Mesenteric fat pad (tissue), 1 donor: ENCODE measurements at places on chromosomes 12 and 14.

GRCh38 chr12:67853204-67853603 lies 136.0 kb upstream of the IFNG-AS1 start:
- no peak for DNase-seq

GRCh38 chr12:29113101-29113500 lies 36.0 kb upstream of the FAR2 start:
- DNase-seq, result no peak

DNA sequence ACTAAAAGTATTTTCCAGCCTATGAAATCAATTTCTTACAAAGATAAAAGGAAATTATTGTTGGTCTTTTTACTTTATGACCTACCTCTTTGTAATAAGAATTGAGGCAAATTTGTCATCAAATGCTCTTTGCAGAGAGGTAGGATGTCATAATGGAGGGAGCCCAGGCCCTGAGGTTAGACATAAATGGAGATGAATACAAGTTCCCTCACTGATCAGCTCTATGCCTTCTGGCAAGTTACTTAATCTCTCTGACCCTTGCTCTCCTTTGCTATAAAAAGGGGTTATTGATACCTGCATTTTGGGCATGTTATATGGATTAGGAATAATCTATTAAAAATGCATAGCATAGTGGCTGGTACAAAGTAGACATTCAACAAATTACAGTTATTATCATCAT lies 146.9 kb upstream of the KRR1 start:
- DNase-seq, result no peak

DNA sequence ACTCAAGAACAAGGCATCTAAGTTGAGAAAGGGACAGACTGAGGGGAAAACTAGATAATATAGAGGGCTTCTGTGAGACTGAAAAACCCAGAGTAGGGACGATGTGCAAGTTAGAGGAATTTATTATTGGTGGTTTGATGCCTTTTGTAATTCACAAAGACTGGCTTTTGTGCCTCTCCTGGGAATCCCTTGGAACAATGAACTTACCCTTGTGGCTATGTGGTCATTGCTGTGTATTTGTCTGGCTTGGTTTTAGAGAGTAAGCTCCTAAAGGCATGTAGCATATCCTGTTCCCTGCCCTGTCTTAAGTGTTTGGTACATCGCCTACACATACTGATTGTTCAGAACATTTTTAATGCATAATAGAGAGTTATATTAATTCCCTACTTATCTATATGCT lies 26.6 kb downstream of the DCN start:
- DNase-seq, result no peak

DNA sequence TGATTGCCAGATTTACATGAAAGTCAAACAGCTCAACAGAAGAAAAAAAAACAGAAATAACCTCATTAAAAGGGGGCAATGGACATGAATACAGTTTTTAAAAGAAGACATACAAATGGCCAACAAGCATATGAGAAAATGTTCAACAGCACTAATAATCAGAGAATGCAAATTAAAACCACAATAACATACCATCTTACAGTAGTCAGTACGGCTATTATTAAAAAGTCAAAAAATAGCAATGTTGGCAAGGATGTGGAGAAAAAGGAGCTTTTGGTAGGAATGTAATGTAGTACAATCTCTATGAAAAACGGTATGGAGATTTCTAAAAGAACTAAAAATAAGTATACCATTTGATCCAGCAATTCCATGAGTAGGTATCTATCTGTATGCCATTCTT lies 272.1 kb downstream of the CEP128 start:
- DNase-seq, result no peak

GRCh38 chr14:48970943-48971342 lies 615.2 kb downstream of the RPS29 start:
- no peak for DNase-seq

- DNase-seq, result no peak
Observed at GRCh38 chr14:75493592-75494087, 28.6 kb upstream of the BATF start.

GRCh38 chr12:1970331-1970900 lies 33.8 kb downstream of the DCP1B start:
- no peak for DNase-seq

GRCh38 chr14:68014771-68015170 lies 195.2 kb downstream of the RAD51B start:
- DNase-seq, result no peak

GRCh38 chr14:71532790-71533189 lies 399.4 kb upstream of the RGS6 start:
- no peak for DNase-seq

GRCh38 chr12:52442600-52443061 lies 8.5 kb upstream of the KRT75 start:
- DNase-seq, result no peak

GRCh38 chr12:103672401-103673119 lies 85.5 kb downstream of the STAB2 start:
- DNase-seq, result no peak

DNA sequence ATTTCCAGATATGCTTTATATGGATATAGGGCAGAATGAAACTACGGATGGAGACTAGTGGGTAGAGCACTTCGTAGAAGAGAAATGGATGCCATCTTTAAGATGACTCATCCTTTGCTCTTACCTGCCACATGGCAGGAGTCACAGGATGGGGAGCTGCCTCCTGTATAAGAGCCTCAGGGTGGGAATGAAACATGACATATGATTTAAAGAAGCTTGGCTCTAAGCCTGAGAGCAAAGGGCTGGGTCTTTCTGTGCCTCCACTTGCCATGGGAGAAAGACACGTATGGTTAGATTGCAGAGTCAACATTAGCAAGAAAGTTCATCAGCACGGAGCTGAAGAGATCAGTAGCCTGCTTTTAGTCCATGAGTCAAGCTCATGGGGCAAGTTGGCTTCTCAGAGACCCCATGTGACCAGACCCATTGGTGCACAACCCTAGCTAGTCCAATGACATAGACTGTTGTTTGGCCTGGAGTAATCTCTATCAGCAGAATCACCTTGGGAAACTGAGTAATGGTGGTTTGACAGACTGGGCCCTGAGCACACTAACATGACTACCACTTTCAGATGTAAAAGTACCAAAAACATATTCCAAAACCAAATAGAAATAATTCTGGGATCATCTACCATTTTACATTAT lies 38.1 kb upstream of the IL22 start:
- no peak for DNase-seq

DNA sequence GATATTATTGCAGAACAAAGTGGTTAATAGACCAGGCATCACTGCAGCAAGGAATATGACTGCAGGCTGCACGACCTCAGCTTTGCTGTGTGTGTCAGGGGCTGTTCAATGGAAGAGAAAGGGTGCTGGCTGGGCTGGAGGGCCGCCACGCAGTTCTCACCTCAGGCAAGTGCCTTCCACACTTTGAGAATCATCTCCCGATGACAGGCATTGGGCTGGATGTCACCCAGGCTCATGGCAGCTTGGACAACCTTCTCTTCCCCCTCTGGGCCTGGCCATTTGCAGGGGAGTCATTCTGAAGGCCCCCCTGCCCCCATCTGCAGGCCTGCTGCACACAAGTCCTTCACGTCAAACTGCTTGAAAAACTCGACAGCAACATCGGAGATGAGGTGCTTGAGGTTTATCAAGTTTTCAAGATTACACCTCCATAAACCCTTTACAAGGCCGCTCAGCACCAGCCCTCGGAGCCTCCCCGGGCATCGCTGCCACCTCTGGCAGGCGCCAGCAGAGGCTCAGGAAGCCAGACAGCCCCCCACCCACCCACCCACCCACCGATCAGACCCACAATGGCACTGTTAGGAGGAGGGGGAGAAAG lies 165.9 kb upstream of the GSC start:
- no peak for DNase-seq

DNA sequence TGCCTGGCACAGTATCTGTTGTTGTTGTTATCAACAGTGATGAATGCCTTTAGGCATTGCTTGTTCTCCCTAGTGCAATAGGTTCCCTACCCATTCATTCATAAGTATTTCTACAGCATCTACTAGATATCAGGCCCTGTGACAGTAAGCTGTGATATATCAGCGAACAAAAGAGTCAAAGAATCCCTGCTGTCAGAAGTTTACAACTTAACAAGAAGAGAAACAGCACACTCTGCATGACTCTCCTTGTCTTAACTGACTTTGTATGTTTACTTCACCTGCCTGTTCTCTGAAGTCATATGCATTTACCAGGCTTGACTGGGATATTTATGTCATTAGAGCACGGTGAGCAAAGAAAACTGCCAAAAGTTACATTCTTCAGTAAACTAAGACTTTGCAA lies 452.2 kb upstream of the RPL10L start:
- DNase-seq, result no peak

DNA sequence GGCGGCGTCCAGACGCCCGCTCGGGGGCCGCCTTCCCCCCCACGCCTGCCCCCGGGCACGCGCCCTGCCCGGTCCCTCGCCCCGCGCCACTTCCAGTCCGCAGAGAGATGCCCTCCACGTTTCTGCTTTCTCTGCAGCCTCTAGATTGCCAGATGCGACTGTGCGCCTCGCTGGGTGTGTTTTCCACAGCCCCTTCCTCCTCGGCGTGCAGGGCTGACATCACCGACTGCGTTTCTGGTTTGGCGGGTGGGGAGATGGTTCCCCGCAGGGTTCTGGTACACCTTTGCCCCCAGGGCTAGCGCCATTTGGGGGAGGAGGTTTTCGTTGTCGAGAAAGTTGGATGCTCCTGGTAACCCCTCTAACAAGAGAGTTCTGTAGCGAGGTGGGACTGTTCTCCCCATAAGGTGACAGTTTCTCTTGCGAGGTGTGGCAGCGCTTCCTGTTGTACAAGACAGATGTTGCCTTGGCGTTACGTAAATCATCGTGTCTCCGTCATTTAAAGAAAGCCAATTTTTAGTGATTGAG lies 1.5 kb downstream of the CALM1 start:
- DNase-seq, result no peak

DNA sequence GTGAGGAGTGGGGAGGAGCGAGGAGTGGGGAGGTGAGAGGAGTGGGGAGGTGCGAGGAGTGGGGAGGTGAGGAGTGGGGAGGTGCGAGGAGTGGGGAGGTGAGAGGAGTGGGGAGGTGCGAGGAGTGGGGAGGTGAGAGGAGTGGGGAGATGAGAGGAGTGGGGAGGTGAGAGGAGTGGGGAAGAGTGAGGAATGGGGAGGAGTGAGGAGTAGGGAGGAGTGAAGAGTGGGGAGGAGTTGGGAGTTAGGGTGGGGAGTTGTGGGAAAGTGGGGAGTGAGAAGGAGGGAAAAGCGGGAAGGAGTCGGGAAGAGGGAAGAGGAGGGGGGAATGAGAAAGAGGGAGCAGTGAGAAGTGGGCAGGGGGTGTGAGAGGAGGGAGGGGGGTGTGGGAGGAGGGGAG lies 86.1 kb downstream of the B4GALNT3 start:
- no peak for DNase-seq

DNA sequence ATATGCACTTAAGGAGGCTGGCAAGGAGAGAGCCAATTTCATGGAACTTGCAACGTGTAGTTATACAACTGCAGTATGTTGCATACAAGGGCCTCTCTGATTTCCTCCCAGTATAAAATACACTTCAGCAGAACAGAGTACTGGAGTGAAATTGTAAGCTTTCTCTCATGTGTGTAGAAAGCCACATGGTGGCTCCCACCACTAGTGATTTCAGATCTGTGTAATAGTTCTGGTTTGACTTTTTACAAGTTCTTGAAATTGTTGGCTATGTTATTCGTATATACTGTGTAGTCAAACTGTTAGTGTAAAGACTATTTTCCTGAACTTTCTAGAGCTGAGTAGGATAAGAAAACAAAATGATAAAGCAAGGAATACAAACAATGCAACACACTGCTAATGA lies 16.4 kb upstream of the LMO3 start:
- no peak for DNase-seq

DNA sequence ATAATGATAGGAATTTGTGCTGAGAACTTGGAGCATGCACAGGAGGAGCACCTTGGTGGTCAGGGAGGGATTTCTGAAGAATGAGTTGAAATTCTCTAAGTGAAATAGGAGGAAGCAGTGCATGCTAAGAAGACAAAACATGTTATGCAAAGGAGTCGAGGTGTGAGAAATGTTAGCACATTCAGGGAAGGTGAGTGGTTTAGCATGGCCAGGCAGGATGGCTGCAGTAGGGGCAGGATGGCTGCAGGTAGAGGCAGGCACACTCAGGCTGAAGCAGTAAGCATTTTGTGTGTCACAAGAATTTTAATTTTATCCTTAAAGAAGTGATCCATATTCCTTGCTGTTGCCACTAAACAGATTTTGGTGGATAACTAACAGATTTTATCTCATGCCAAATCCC lies 46.3 kb downstream of the CATSPERB start:
- no peak for DNase-seq

GRCh38 chr12:131203666-131204415 lies 250.1 kb downstream of the ADGRD1 start:
- DNase-seq, result peak; percentile 82

- no peak for DNase-seq
Observed at GRCh38 chr14:54627540-54628363, 60.8 kb downstream of the SAMD4A start.

GRCh38 chr12:13530966-13531365 lies 334.4 kb downstream of the EMP1 start:
- no peak for DNase-seq

- DNase-seq, result no peak
Observed at GRCh38 chr12:53600490-53601295, 25.5 kb downstream of the ATF7 start.

DNA sequence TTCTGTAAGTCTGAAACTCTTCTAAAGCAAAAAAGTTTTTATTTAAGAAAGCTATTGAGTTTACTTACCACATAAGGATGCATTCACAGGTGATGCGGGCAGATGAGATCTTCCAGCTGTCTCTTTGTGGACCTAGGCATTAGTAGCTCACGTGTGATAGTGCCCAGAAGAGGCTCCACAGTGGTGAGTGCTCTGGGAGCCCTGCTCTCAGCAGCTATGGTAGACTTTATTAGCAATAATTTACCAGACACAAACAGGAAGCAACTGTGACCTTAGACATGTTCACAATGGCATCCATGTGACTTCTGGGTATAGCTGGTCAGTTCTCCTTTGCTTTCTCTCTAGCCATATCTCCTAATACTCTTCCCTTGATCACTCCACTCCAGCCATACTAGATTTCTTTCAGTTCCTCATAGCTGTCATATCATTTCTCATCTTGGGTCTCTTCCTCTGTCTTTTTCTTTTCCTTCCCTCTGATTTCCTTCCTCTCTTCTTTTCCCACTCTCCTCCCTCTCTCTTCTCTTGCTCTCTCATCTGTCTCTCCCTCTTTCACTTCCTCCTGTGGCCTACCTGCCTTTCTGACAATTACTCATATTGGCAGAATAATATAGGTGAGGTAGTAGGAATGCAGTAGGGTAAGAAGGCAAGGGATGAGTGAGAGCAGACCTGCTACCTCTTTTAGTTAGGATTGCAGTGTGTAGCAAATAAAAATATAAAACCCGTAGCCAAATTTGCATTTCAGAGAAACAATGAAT lies 75.2 kb upstream of the SCAF11 start:
- no peak for DNase-seq
